ENCODE measurements at places on chromosomes 3 and 15.

- DNase-seq, result no peak
Observed at GRCh38 chr3:88151358-88151757, 1.6 kb downstream of the C3orf38 start.

GRCh38 chr15:39746176-39746575, 36.5 kb downstream of the FSIP1 start:
- no peak for DNase-seq

DNA sequence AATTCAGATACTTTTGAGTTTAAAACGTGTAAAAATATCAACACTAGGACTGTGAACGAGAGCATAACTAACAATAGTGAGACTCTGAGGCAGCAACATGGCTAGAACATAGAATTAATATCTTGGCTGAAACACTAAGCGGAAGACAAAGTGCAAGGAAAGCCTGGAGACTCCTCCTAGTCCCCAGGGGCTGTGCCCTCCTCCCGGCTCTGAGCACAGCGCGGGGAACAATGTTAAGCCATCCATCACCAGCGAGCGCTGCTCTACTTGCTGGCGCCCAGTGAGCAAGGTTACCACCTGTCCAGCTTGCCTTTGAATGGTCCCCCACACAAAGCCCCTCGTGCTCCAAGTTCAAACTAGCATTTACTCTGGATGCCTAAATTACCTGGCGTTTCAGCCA, 436.9 kb downstream of the FOXP1 start:
- no peak for DNase-seq

DNA sequence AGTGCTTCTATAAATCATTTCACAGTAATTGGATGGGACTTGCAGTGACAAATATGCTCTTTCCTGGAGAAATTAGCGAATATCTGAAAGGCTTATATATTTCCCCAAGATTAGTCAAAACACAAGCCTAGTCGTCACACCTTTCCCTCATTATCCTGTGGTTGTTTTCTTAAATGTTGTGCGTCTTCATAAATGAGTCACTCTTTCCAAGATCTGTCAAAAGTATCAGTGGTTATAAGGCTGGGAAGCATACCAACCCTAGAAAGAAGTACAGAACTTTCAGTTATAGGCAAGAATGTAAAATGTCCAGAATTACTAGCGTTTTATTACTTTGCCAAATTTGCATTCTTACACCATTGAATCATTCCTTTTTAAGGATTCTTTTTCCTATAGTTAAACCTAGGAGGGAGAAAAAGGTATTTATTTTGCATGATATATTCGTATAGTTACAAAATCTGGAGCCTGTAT, 33.6 kb downstream of the TMEM212 start:
- no peak for DNase-seq

DNA sequence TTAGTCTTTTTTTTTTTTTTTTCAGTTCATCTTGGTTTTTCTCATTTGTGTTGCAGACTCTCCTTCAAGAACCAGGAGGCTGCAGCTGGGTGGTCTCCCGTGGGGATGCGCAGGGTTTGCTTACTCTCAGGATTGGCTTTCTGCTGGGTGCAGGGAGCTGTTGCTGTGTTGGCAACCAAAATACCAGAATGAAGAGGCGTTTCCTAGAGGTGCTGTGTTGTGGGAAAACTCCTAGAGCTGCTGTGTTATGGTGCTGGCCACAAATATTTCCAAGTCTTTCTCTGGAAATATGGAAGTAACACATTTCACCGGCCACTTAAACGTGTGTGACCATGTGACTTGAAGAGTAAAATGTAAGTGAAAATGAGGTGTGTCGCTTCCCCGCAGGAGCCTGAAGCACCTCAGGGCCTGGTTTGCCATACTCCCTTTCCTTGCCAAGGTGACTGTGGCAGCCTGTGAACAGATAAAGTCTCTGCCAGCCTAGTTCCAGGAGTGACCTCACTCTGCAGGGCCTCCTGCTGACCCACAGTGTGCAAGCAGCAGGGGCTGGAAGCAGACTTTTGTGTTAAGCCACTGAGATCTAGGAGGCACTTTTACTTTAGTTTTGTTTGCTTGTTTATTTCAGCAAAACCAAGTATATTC, 258.9 kb downstream of the ADAMTS17 start:
- DNase-seq, result no peak

DNA sequence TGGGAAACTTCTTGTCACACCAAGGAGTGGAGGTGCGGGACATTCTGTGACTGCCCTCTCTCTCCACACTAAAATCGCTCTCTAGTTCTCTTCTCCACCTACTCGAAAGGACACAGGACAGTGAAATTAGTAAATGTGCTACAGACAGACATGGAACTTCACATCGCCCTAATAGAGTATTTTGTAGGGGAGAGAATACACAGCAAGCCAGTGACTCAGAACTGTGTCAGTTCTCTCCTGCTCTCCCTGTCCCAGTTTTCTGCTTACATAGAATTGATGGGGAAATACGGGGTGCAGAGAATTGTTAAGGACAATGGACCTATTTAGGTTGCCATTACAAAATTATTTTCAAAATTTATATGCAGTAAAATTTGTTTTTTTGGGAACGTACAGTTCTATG, 159.6 kb upstream of the GADL1 start:
- DNase-seq, result no peak
